ENCODE measurements at places on chromosomes 4 and X.

DNA sequence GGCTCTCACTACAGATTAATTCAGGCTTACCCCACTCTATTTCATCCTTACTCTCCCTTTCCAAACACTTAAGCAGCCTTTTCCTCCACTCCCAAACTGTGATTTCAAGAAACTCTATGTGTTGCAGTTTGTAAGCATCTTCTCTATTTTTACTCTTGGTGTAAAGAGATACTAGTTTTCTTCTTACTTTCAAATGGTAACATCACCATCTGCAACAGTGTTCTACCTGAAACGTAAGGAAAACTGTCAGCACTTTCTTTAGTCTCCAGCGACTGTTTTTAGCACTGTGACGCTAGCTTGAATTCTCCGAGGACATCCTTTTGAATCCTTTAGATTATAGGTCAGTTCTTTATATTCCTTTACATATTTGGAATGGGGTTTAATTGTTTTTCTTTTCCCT, 335.2 kb downstream of the PDGFC start:
- no peak for DNase-seq

DNA sequence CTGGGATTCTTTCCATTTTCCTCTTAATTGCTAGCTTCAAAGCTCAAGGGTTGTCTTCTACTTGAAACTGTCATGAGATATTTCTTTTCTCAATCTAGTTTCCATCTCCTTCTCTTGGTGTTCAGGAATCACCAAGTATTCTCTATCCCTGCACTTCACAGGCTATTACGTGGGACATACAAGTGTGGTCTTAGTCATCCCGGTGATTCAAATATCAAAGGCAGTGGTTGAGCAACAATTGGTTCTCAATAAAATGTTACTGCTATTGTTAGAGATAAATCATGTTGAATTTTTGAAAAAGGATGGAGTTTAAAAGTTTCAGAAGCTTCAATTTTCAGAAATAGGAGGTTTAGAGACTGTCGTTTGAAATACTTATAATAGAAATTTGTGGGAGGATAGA, 812.9 kb downstream of the FSTL5 start:
- DNase-seq = no peak

- DNase-seq = no peak
Measured at GRCh38 chr4:53748328-53748772, 157.1 kb upstream of the LNX1 start.

DNA sequence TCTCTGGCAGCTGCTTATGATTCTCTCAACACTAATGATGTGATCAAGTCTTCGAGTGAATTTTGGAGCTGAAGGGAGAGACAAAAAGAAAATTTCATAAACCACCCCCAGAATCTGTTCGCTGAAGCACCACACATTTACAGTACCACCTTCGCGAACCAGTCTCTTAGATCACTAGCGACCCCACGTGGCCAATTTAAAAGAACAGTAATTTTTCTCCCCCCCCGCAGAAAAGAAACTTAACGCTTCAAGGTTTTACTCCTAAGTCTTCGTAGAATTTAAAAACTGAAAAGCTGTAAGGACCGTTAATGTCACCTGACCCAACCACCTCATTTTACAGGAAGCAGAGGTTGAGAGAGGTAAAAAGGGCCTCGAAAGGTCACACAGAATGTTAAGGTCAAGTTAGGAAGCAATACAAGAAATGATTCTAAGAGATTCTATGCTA, 187.5 kb downstream of the QDPR start:
- DNase-seq = peak; percentile 89

GRCh38 chr4:40255393-40256281, 58.8 kb downstream of the RHOH start:
- peak; percentile 96 for DNase-seq

- DNase-seq = no peak
Measured at GRCh38 chrX:110294087-110294486, 23.8 kb downstream of the AMMECR1 start.

GRCh38 chr4:40731792-40732245, 17.9 kb upstream of the NSUN7 start:
- peak; percentile 49 for DNase-seq

- no peak for DNase-seq
Measured at GRCh38 chr4:152325831-152326230, 210.1 kb downstream of the FBXW7 start.

- DNase-seq = no peak
Measured at GRCh38 chr4:54227256-54228055, 1.6 kb upstream of the PDGFRA start.

DNA sequence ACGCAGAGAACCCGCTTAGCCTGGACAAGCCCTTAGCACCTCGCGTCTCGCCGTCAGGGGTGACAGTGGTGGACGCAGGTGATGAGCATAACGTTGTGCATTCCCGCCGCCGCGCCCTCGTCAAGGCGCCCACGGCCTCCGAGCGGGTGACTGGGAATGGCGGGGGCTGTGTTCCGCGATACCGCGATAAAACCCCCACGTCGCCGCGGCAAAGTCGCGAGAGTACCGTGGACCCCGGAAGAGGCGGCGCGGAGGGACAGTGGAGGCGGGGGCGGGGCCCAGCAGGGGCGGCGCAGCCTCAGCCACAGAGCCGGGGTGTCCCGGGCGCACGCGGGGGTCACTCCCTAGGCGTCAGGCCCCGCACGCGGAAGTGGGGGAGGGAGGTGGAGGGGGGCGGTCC, 53.8 kb downstream of the ZFYVE28 start:
- peak; percentile 5 for DNase-seq

DNA sequence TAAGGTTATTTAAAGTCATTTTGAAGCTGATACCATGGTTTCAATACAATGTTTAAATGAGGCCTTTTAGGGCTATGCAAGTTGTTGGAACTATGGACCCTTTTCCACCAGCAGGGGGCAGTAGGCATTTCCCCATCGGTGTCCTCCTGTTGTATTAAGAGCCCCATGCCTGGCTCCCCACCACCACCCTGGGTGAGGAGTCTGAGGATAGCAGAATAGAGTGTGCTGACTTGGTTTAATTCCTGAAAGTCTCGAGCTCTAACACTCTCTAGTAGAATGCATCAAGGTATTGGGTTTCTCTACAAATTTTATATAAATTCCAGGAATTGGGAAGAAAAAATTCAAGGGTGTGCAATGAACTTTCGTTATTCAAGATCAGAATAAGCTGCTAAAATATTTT, 234.8 kb upstream of the JADE1 start:
- peak; percentile 76 for DNase-seq

- no peak for DNase-seq
Measured at GRCh38 chr4:100848841-100849240, 331.0 kb upstream of the EMCN start.

DNA sequence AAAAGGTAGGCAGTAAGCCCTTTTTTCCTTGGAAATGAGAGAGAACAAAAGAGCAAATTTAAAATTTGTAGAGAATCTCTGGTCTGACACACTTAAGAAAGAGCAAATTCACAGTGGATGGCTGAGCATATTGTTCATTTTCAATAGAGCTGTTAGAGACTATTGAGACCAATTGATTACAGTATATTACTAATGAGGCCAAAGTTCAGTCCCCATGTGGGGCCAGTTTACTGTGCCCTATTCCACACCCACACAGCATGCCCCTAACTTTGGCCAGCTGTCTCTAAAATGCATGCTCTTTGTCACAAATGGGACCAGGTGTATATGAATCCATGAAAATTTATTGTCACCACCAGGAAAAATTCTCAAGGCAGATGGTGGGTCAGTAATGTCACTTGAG, 470.5 kb downstream of the PCDH7 start:
- DNase-seq = no peak

- peak; percentile 67 for DNase-seq
Measured at GRCh38 chr4:15396157-15396800, 31.6 kb upstream of the C1QTNF7 start.

DNA sequence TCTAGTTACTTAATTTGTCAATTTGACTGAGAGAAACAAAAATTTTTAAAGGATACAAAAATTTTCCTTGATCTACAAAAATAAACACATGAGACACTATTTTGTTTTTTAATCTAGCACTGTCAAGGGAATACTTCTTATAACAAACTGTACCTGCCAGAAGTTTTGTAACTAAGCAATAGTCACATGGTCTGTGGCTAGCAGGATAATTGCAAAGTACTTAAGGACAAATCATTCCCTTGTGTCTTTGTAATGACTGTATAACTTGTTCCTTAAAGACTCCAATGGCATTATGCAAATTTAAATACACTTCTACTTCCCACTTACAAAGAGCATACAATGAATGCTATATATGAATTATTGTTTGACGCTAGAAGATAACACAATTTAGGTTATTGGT, 25.1 kb upstream of the ANK2 start:
- DNase-seq = no peak

- DNase-seq = no peak
Measured at GRCh38 chr4:3582091-3582475, 49.9 kb upstream of the LRPAP1 start.

GRCh38 chr4:48483777-48484493, 792 bp downstream of the SLC10A4 start:
- DNase-seq = peak; percentile 16

DNA sequence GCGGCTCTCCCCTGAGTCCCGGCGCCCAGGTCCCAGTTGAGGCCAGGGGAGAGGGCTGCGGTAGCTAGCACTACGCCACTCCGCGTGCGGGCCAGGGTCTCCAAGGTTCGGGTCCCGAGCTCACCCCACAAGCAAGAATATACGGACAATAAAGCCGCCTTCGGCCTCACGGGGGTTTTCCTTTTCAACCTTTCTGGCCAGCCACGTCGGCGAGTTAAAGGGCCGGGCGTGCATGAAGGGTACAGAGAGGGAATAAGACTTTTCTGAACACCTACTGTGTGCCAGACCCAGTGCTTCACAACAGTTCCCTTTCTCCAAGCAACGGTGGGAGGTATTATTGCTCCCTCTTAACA, 138.5 kb upstream of the ZIC3 start:
- DNase-seq = no peak

- DNase-seq = no peak
Measured at GRCh38 chr4:38003628-38004027, 43.4 kb downstream of the PTTG2 start.

- peak; percentile 72 for DNase-seq
Measured at GRCh38 chr4:106266201-106266600, 49.8 kb downstream of the TBCK start.

- DNase-seq = no peak
Measured at GRCh38 chr4:169952236-169953002, 73.8 kb downstream of the MFAP3L start.

GRCh38 chrX:24079411-24079810, 24.7 kb downstream of the EIF2S3 start:
- no peak for DNase-seq

- no peak for DNase-seq
Measured at GRCh38 chr4:5703831-5704230, 4.5 kb downstream of the EVC2 start.

GRCh38 chr4:16684097-16684496, 214.3 kb downstream of the LDB2 start:
- DNase-seq = peak; percentile 85

DNA sequence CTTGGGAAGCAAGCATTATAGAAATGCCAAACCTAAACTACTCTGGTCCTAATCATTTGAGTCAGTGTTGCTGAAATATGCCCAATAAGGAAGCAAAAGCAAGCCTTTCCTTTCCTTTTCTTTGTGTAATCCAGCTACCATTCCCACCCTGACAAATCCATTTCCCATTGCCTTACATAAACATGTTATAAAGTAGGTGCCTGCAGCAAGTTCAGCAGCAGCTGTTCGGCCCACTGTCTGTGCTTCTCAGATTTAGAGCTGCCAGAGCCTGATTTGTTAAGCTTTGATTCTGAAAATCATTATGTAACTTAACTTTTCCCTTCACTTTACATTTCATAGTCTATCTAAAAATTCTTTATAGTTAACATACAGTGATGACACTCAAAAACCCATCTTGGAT, 148.6 kb downstream of the EPHA5 start:
- DNase-seq = no peak

DNA sequence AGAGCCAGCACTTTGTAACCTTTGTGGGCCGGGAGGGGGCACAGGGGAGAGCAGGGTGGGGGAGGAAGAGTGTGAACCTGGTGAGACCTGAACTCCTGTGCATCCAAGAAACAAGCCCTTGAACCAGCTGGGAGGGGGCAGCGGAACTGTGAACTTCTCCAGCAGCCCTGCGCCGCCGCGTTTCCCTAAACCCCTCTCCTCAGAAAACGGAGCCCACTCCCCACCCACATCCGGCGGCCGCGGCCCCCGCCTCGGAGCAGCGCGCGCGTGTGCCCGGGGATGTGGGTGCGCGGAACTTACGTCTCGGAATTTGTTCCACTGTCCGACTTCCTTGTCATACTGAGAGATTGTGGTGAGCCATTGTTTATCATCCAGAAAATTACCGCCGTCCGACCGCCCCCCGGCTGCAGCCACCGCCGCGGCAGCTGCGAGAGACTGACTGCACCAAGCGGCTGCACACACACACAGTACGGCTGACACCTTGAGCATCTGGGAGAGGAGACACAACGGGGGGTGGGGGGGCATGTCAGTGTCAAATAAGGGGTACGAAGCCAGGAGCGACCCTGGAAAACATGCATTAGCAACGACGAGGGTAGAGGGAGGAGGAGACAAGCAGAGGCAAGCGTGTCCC, 494 bp downstream of the SPOCK3 start:
- DNase-seq = peak; percentile 3

DNA sequence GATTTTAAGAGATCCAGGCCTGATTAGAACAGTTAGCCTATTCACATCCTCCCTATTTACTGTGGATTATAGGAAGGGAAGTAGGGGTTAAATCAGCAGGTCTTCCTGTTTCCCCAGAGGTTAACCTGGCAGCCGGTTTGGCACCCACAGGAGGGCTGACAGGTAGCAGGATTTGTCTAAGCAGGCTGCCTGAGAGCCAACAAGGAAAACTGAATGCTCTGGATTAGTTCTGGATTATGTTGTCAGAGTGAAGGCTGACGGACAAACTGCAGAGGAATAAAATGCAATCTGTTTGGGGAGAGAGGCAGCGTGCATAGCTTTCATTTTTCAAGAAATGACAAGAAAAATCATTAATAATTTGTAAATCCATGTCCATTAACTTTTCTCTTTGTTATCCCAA, 397.1 kb upstream of the FAM241A start:
- no peak for DNase-seq

DNA sequence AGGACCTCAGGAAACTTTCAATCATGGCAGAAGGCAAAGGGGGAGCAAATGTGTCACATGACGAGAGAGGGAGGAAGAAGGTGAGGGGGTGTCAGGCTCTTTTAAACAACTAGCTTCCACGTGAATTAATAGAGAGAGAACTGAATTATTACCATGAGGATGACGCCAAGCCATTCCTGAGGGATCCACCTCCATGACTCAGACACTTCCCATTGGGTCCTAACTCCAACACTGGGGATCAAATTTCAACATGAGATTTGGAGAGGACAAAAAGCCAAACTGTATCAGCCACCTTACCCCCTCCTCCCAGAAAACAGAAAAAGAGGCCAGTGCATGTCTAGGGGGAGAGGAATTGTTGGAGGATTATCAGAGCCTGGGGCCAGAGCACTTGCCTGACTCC, 40.4 kb upstream of the LAS1L start:
- no peak for DNase-seq

- DNase-seq = peak; percentile 71
Measured at GRCh38 chr4:44150091-44150576, 298.5 kb downstream of the KCTD8 start.

DNA sequence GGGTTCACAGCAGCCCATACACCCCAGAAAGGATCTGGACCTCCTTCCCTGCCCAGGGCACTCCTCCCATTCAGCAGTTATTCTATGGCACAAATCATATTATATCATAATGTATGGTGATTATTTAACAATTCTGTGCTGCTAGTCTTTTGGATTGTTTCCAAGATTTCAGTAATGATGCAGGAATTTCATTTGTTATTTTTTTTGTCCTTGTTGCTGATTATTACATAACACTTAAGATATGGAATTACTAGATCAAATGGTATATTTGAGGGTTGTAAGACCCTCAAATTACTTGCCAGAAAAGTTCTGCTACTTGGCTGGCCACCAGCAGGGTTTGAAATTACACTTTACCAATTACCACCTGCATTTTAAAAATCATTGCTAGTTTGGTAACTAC, 36.4 kb downstream of the QDPR start:
- peak; percentile 27 for DNase-seq
